ENCODE measurements at places on chromosomes 3 and 15.

DNA sequence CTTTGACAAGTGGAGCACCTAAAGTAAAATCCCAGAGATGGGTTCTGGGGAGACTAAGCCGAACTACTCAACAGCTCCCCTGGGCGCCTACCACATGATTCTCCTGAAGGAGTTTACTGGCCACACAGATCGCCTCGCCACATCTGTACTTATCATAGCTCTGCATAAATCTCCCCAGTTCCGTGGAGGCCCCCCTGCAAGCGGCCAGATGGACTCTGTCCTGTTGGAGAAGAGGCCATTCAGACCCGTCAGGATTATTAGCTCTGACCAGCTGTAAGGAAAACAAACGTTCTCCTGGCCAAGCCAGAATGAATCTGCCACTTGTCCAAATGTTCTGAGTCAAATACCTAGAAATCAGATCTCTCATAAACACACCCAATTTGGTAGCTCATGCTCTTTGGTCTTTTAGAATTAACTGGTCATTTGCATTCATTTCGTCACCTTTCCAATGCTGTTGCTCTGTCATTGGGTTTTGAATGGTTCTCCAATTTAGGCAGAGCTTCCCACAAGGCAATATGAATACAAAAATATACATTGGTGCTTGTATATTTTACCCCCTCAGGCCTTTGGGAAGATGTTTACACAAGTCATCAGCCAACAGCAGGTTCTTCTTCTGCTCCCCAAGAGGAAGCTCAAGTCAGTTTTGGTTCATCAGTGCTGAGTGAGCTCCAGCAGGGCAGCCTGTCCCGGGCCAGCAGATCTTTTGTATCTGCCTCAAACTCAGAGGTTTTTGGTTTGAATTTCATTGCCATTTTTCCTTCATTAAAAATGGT lies 124.5 kb downstream of the THSD4 start:
- DNase-seq: no peak

DNA sequence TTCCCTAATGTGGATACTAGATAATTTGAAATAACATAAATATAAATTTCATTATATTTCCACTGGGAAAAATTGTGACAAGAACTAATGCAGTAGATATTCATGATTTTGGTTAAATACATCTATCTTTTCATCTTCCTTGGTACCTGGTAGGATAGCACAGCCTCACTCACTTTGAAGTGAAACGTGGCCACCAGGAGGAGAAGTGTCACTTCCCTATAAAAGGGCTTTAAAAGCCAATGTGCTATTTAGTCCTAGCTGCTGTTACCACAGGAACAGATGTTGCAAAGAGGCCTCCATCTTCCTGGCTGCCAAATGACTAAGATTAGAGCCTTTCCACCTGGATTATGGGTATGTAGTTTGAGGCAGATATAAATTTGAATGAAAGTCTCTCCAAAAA lies 140.0 kb downstream of the PLOD2 start:
- DNase-seq: no peak

- DNase-seq: no peak
Measured at GRCh38 chr3:16512435-16513140, 911 bp downstream of the RFTN1 start.

- DNase-seq: no peak
Measured at GRCh38 chr15:31062310-31062847, 39.1 kb downstream of the TRPM1 start.

DNA sequence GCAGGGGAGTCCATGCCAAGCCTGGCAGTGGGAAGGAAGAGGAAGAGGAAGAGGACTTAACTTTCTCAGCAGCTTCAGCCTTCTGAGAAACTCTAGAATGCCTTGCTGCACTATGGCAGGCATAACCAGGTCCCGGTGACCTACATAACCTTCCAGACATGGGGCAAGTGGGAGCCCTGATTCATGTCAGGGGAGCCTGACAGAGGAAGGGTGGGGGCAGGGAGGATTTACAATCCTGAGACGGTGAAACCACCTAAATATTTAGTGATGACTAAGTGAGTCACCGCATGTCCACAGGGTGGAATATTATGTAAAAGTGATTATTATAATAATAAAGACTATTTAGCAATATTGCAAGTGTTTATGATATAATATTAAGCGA lies 46.7 kb downstream of the AMOTL2 start:
- no peak for DNase-seq

DNA sequence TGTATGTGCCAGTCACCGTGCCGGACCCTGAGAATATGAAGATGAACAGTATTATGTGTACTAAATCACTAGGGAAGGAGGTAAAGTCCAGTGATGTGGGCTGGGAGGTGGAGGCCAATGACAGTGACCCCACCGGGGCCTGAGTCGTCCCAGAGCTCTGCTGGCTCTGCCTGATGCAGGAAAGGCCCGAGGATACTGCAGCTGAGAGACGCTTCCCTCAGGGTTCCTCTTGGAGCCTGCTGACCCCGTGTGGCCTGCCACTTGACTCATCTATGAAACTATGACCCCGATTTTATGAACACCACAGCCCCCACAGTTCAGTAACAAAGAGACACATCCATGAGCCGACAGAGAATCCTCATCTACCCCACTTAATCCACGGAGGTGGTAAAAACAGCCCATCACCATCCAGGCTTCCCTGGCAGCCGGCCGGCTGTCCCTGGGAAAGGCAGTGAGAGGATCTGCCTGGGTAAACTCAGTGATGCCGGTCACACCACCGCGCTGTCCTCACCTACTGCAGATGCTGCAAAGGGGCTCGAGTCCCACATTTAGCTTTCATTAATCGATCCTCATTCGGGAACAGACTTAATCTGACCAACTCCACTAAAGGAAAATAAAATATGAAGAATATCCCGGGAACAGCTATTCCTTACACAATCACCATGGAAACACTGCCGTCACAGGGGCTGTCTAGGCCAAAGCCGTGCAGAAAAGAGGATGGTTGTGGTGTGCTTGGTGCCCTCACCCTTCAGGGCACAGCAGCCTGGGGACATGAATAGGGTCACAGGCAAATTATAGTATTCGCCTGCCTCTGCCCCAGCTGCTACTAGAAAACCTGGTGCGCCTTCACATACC lies 82.9 kb downstream of the ARRDC4 start:
- DNase-seq: no peak

DNA sequence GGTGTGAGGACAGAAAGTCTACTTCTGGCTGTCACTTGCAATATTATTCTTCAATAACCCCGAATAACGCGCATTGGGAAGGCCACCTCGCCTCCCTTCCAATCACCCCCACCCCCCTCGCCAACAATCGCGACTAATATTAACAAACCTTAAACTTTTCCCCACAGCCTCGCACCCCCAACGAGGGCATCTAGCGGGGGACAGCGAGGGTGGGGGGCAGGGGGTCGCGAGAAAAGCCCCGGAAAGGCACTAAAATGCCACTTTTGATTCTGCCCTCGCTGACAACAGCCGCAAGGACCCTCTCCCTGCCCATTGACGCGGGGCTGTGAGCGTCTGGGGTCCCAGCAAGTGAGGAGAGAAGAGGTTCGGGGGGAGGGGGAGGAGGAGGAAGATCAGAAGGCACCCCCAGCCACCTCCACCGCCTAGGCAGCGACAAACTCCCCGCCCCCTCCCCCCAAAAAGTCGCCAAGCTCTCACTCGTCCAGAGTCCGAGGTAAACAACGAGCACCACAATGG lies 868 bp downstream of the SATB1 start:
- DNase-seq: no peak

GRCh38 chr3:63304421-63304820 lies 26.3 kb downstream of the SYNPR start:
- no peak for DNase-seq

DNA sequence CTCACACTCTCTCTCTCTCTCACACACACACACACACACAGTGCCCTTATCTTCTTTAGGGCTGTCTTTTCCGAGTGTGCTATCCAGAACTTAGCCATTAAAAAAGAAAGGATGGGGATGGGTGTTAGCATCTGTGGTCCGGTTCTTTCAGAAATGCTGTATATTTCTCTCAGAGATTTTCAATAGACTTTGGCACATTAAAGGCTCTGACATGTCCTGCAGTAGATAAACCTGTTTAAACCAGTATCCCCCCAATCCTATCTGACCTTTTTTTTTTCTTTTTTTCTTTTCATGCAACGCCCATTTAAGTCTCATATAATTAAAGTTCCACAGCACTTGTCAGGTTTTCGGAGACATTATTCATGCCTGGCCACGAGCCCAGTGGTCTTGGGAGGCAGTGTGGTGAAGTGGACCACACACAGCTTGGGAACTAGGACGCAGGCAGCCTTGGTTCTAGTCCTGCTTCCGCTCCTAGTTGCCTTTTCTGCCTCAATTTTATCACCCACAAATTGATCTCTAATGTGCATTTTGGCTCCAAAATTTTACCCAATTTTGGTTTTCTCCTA lies 13.3 kb downstream of the CAV3 start:
- DNase-seq: no peak

- no peak for DNase-seq
Measured at GRCh38 chr15:97992823-97993222, 32.3 kb downstream of the ARRDC4 start.

- no peak for DNase-seq
Measured at GRCh38 chr3:168288511-168289401, 193.0 kb upstream of the GOLIM4 start.

DNA sequence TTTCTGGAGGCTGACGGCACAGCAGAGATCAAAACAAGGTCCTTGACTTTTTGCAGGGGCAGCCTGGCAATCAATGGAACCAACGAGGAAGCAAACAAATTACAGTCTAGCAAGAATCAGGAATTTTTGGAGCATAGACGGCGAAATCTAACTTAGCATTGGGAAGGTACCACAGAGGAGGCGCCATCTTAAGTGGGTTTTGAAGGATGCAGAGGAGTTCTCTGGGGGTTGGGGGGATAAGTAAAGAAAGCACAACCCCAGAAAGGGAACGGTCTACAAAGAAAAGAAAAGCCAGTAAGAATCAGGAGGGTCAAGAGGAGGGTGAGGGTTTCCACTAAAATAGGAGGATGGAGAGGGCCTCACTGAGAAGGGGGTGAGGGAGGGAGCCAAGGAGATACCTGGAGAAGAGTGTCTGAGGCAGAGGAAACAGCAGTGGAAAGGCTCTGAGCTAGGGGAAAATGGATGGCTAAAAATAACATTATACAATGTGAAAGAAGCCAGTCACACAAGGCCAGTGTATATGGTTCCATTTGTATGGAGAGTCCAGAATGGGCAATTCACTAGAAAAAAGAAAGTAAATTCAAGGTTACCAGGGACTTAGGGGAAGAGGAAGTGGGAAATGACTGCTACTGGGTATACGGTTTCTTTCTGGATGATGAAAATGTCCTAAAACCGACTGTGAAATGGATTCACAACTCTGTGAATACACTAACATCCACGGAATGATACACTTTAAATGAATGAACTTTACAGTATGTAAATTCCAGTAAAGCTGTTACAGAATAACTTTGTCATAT lies 25.2 kb upstream of the IQSEC1 start:
- DNase-seq: no peak

DNA sequence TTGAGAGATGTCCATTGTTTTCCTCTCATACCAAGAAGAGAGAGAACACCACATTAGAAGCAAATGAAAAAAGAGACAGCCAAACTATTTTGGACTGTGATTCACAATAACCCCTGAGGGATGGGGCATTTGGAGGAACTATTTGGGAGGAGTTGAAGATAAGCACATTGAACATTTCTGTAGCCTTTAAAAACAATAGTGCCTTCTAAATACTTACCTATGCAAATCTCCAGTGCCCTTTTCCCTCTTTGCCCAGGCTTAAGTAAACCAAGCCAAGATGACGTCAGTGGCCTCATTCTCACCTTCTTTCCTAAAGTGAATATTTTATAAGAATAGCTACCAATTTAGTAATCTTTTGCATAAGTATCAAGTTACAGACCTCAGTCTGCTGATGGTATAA lies 89.7 kb upstream of the COL8A1 start:
- DNase-seq: no peak

DNA sequence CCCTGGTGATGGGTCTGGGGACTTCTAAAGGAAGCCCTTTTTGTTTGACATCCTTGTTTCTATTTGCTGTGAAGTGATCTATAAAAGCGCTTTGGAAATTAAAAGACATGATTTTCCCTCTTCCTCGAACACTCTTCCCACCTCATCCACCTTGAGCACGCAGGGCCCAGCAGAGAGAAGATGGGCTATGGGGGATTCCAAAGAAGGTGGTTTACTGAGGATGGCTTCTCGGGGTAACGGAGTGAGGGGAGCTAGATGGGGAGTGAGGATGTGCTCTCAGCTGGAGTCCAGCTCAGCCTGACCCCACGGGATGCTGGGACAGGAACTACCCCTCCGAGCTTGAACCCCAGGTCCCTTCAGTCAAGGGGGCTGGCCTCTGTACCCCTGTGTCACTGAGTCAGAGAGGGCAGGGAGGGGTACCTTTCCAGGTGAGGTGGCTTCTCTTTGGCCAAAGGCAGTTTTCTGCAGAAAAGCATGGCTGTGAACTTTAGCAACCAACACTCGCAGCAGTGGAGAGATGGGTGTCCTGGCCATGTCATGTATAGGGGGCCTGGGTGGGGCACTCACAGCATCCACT lies 180.7 kb upstream of the SMAD3 start:
- no peak for DNase-seq

DNA sequence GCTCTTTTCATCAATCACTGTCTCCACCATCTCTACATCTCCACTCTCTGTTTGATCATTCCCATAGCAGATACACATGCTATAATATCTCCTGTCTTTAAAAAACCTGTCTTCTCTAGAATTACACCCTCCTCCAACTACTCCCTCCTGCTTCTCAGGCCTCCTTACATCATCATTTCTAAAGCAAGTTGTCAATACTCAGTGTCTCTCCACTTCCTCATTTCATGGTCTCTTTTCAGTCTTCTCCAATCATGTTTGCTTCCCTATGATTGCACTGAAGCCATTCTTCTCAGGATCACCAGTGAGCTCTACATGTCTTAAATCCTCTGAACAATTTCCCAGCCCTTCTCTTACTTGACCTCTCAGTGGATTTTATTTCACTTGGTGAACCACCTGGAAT lies 87.0 kb upstream of the ZNF280D start:
- no peak for DNase-seq

DNA sequence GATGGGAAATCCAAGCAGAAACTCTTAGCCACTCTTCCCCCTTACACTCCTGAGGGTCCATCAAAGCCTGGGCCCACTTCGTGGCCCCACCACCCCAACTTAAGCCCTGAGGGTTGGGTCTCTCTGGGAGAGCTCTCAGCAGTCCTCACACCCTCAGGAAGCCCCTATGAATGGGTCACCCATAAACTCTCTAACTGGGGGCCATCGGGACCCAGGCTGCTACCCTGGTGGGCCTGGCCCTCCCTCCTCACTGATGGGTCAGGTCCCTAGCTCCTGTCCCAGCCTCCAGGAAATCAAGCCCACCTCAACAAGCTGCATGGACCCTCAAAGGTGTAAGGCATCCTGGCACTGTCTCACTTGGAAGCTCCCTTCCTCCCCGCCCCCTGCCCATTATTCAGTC lies 19.4 kb downstream of the SH2D7 start:
- no peak for DNase-seq

DNA sequence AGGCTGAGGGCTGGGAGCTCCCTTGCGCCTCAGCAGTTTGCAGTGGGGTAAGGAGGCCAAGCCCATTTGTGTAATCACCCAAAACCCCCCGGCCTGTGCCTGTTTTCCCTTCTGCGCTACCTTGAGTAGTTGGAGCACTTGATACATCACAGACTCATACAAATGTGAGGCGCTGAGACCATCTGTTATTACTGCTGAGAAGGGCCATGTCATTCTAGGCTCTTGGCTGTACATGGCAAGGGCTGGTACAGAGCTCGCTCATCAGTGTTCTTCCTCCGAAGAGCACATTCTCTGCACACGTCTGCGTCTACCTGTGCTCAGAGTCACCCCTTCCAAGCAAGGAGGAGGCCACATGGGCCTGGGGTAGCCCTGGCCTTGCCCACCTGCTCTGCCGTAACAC lies 9.3 kb downstream of the PLA2G4B start:
- no peak for DNase-seq

GRCh38 chr3:14237457-14237856 lies 58.8 kb downstream of the LSM3 start:
- no peak for DNase-seq

- no peak for DNase-seq
Measured at GRCh38 chr15:99495430-99496301, 70.1 kb upstream of the MEF2A start.

All from Panc1 (cell line).